Placental epithelial cell (primary cell): ENCODE measurements at places on chromosomes 1 and 21. TPM values are rescaled to one million over a fixed set of nuclear protein-coding genes. Genes with fewer than 3 reads are reported as not detected.

Gene HRNR
- not detected in 2 replicates for total RNA-seq

Gene SDC3
- 227 and 284 TPM in 2 replicates for total RNA-seq

Gene GPR25
- not detected in 2 replicates for total RNA-seq

Gene TINAGL1
- 13.3 and 119 TPM in 2 replicates for total RNA-seq

Gene OLIG2
- not detected in 2 replicates for total RNA-seq

Gene ANGPTL1
- not detected in 2 replicates for total RNA-seq

Gene OVAAL
- total RNA-seq, result not detected in 2 replicates

Gene DAB1
- total RNA-seq, result 0.33 and 0.39 TPM in 2 replicates

Gene OR2L2
- not detected in 2 replicates for total RNA-seq

Gene PTCH2
- under 0.01 TPM in 1 of 2 replicates, not detected in the other for total RNA-seq

Gene PPM1J
- 5.2 and 6.3 TPM in 2 replicates for total RNA-seq

Gene CHRM3
- not detected in 2 replicates for total RNA-seq
